ENCODE measurements at places on chromosomes 2 and 18.
A peak's percentile ranks its signal among the peaks of the same experiment; 100 is the strongest.

- peak; percentile 45 for DNase-seq
Observed at GRCh38 chr2:219404291-219404910, 13.8 kb upstream of the DES start.

DNA sequence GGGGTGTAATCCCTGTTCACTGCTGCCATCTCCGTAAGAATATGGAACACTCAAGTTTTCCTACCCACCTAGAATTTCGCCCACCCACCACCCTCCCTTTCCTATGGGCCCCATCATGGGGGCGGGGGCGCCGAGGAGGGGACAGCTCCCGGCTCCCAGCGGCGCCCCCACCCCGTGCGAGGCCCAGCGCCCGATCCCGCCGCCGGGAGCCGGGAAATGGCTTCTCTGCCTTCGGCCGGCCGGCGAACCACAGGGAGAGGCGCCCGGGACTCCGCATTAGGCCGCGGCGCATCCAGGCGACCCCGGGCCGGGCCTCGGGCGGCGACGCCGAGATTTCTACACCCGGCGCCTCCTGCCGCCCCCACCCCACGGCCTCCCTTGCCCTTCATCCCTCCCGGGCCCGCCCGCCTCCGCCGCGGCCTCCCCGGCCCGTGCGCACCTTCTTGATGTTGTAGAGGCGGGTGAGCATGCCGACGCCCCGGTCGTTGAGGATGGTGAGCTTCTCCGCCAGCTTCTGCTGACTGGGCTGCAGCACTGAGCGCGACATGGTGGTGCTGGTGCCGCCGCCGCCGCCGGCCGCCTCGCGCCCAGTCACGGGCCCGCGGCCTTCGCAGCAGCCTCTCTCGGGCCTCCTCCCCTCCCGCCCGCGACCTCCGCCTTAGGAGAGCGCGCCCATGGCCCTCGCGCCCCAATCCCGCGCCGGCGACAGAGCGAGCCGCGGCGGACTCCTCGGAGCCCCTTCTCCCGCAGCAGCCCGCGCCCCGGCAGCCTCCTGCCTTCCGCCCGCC, 510 bp downstream of the NCKAP1 start:
- DNase-seq: peak; percentile 46

- no peak for DNase-seq
Observed at GRCh38 chr18:36380173-36380827, 82.8 kb downstream of the FHOD3 start.

DNA sequence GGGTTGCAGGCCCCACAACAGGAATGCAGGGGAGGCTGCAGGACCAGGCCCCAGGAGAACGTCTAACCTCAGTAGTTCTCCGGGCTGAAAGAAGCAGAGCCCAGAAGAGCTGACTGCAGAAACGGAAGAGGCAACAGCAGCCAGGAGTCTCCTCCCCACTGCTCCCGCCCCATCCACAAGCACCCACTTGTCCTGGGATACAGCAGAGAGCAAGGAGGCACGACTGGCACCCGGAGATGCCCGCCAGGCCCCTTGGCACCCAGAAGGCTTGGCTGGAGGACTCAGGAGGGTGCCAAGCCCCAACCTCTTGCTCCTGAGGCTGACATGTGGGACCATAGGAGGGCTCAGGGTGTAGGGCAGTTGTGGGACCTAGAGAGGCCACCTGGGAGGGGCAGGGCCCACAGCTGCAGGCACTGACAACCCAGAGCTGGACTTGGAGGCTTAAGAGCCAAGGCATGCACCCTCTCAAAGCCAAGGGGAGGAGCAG, 29.0 kb upstream of the TNS1 start:
- DNase-seq: no peak

DNA sequence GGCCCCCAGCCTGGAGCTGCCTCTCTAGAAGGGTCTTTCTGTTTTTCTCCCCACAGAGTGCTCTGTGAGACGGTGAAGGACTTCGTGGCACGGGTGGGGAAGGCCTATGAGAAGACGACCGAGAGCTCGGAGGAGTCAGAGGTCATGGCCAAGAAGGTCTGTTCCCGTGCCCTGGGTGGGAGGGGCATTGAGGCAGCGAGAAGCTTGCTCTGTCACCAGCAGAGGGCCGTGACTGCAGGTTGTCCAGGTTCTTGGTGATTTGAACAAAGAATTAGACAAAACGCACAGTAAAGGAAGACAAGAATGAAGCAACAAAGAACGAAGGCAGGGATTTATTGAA, 93.9 kb downstream of the DGKD start:
- DNase-seq: peak; percentile 61
